ENCODE measurements at places on chromosomes 12 and 14. TPM values are rescaled to one million over a fixed set of nuclear protein-coding genes. Genes with fewer than 3 reads are reported as not detected.

NGB gene
- not detected for total RNA-seq

PLEKHD1 gene
- total RNA-seq, result not detected

HOXC5 gene
- total RNA-seq, result not detected

CCDC175 gene
- total RNA-seq, result not detected
